ENCODE measurements at places on chromosomes 13 and 19.

GRCh38 chr13:26071691-26072090 lies 19.9 kb upstream of the SHISA2 start:
- no peak for DNase-seq

GRCh38 chr13:113791226-113791625 lies 32.2 kb downstream of the TMEM255B start:
- DNase-seq: no peak

DNA sequence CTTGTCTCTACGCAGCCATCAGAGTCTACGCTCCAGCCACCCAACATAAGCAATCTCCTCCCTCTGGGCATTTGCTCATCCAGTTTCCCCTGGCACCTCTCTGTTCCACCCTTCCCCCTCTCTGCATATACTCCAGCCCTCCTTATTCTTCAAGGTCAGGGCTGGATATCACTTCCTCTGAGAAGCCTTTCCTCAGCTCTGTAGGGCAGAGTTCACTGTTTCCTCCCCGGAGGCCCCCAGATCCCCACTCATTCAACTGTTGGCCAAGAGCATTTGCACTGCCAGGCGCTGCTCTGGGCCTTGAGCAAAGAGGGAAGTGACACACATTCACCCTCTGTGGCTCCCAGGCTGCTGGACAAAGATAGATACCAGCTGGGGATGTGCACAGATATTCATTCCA lies 3.3 kb downstream of the FCGRT start:
- no peak for DNase-seq

GRCh38 chr13:40432018-40432978 lies 234.1 kb downstream of the FOXO1 start:
- DNase-seq: no peak

GRCh38 chr19:28838909-28839308 lies 374.0 kb downstream of the UQCRFS1 start:
- no peak for DNase-seq

- no peak for DNase-seq
Measured at GRCh38 chr13:113746143-113746525, 12.9 kb upstream of the TMEM255B start.

- DNase-seq: no peak
Measured at GRCh38 chr13:20703780-20704458, 420 bp downstream of the IL17D start.

GRCh38 chr13:23506807-23507291 lies 63.4 kb upstream of the TNFRSF19 start:
- DNase-seq: no peak

DNA sequence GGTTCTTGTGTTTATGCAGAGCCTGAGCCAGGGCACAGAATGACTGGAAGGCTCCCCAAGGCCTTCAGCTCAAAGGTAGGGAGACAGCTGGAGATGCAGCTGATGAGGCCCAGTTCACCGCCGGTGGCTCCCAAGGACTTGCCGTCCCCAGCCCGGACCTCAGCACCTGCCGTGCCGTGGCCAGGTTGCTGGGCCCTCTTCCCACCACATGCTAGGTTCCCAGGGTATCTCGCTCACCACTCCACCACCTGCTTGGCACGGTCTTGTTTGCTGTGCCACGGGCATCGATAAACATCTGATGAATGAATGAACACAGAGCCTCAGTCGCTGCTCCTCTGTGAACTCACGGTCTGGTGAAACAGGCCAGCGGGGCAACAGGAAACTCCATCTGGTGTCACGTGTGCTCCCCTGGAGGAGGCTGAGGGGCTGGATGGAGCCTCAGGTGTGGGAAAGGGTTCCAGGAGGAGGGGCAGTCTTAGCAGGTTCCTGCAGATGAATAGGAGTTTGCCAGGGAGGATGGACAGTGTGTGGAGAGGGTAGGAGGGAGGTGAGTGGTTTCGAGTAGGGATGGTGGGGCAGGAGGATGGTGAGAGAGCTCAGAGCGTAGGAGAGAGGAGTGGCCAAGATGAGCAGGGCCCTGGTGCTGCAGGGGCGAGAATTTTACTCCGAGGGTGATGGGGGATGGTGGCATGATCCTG lies 3.6 kb upstream of the KLK14 start:
- no peak for DNase-seq

GRCh38 chr13:45681113-45681512 lies 21.0 kb upstream of the CBY2 start:
- no peak for DNase-seq

GRCh38 chr19:57314146-57314545 lies 6.1 kb upstream of the ZNF543 start:
- DNase-seq: no peak

GRCh38 chr13:31369213-31369612 lies 169.4 kb downstream of the B3GLCT start:
- no peak for DNase-seq
